ENCODE measurements at places on chromosomes 13 and 19. TPM values are rescaled to one million over a fixed set of nuclear protein-coding genes. Genes with fewer than 3 reads are reported as not detected.

Gene DPF1
- total RNA-seq: 0.13 TPM

Gene SLC25A41
- total RNA-seq: not detected

Gene LINGO3
- not detected for total RNA-seq

Gene HSPB6
- total RNA-seq: 0.13 TPM
